Stimulated activated naive CD4-positive, alpha-beta T cell treated with Interleukin-2 at 50 U/mL for 16 hours (primary cell): ENCODE measurements at places on chromosomes 3 and 15.

DNA sequence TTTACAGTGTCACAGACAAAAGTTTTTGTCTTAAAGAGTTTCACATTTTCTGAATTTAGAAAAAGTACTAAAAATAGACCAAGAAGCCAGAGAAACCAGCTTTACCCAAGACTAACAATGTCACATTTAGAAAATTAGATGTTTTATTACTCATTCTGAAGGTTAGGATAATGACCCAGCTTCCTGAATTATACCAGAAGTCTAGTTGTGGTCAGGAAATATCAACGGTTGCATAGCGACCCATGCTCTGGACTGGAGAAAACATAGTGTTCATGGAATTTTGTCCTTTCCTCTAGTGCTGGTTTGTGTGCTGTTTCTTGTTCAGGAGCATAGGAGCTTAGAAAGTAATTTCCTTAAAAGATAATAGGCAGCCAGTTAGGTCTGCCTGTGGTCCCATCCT lies 59.0 kb downstream of the DPPA2 start:
- DNase-seq = no peak

DNA sequence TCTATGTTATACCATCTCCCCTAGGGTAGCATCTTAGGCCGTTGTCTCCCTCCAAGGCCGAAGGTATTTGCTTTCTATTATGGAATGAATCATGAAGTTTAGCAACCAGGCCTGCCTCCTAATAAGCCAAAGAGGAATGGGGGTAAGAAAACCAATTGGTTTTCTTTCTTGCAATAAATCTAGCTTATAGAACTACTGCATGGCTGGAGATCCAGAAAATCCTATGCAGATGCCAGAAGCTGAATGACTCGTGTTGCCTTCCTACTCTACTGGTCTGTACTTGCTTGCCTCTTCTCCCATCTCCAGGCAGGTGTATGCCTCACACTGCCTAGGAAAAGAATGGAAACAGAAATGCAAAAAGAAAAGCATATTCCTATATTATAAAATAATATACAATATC lies 31.1 kb upstream of the IL16 start:
- no peak for DNase-seq

- no peak for DNase-seq
Observed at GRCh38 chr15:33526532-33526931, 215.8 kb downstream of the RYR3 start.

DNA sequence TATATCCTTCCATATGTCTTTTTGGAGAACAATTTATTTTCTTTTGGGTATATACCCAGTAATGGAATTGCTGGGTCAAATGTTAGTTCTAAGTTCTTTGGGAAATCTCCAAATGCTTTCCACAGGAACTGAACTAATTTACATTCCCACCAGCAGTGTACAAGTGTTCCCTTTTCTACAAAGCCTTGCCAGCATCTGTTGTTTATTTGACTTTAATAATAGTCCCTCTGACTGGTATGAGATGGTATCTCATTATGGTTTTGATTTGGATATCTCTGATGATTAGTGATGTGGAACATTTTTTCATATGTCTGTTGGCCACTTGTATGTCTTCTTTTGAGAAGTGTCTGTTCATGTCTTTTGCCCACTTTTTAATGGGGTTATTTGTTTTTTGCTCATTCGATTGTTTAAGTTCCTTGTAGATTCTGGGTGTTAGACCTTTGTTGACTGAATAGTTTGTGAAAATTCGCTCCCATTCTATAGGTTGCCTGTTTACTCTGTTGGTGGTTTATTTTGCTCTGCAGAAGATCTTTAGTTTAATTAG lies 48.4 kb downstream of the TMEM45A start:
- no peak for DNase-seq

- DNase-seq = no peak
Observed at GRCh38 chr3:144583871-144584270, 612.2 kb downstream of the DIPK2A start.

DNA sequence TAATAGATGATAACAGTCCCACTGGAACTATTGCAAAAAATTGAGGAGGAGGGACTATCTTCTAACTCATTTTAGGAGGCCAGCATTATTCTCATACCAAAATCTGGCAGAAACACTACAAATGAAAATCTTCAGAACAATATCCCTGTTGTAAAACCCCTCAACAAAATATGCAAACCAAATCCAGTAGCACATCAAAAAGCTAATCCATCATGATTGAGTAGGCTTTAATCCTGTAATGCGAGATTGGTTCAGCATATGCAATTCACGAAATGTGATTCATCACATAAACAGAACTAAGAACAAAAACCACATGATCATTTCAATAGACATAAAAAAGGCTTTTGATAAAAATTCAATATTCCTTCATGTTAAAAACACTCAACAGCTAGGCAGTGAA lies 23.9 kb upstream of the PLSCR2 start:
- no peak for DNase-seq

GRCh38 chr15:39414201-39414600 lies 166.7 kb upstream of the THBS1 start:
- no peak for DNase-seq

GRCh38 chr3:128404276-128405068 lies 62.2 kb downstream of the DNAJB8 start:
- DNase-seq = no peak

DNA sequence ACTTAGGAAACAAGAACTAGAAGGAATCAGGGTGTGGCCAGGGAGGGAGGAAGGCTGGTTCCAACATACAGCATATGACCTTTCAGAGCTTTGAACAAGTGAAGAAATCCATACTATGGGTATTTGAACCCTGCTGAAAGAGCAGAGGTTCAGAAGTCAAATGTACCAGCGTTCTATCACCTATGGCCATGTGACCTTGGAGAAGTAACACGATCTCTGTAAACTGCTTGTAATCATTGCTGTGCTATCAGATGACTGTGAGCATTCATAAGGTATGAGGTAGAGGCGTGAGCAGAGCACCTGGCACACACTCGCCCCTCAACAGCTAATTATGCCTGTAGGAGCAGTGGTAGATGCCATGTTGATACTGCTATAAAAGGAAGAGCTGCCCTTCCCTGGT lies 55.2 kb downstream of the KLHL6 start:
- no peak for DNase-seq

DNA sequence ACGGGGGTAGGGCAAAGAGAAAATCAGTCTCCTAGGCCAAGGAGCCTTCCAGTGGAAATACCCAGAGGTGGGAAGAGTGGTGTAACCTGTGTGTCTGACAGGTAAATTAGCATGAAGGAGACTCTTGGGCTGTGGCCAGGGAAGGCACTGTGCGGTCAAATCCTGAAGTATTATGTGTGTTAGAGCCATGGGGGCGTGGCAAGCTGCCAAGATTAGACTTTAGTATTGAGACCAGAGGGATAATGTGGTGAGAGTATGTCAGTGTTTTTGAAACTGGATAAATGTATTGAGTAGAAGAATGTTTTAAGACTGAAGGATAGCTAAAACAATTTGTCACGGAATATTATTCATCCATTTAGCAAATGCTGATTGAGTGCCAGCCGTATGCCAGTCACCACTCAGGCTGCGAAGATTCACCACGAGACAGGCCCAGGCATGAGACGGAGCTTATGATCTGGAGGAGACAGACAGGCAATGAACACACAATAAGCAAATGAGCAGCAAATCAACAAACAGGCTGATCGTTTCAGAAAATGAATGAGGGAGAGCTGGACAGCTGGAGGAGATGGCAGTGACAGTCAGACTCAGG lies 445.9 kb downstream of the MCTP2 start:
- DNase-seq = no peak

- DNase-seq = no peak
Observed at GRCh38 chr3:18672561-18672960, 247.4 kb upstream of the SATB1 start.

GRCh38 chr15:49042165-49042564 lies 4.1 kb downstream of the SECISBP2L start:
- DNase-seq = no peak

DNA sequence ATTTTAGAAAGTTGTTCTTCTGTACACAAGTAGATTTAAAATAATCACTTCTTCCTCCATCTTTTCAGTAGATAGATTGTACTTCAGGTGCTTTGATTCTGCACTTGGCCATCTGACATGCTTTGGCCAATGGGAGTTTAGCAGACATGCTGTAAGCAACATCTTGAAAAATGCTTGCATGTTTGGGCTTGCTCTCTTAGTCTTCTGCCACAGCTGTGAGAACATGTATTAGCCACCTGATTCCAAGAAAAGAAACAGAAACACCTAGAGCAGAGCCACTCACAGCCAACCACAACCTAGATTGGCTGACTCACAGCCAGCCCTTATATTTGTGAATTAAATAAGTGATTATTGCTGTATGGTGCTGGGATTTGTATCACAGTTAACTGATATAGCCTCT lies 70.2 kb upstream of the GADL1 start:
- DNase-seq = no peak

DNA sequence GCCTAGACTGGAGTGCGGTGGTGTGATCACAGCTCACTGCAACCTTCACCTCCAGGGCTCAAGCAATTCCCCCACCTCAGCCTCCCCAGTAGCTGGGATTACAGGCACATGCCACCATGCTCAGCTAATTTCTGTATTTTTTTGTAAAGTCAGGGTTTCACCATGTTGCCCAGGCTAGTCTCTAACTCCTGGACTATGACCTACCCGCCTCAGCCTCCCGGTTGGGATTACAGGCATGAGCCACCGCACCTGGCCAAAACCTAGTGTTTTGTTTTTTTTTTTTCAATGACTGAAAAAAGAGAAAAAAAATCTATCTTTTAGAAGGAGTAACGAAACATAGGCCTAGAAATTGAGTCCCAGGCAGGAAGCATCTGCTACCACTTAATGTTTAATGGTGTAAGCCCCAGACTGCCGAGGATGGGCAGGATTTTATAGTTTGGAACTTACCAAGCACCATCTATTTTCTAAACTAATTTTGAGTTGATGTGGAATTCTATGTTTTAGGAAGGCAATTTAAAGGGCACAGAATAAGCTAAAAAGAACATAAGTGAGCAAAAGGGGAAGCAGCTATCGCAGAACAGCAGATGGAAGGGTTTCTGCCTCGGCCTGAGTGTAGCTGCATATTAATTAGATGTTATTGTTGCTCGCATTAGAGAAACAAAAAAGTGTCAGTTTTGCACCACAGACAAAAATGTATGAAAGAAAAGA lies 24.2 kb upstream of the CA12 start:
- no peak for DNase-seq

DNA sequence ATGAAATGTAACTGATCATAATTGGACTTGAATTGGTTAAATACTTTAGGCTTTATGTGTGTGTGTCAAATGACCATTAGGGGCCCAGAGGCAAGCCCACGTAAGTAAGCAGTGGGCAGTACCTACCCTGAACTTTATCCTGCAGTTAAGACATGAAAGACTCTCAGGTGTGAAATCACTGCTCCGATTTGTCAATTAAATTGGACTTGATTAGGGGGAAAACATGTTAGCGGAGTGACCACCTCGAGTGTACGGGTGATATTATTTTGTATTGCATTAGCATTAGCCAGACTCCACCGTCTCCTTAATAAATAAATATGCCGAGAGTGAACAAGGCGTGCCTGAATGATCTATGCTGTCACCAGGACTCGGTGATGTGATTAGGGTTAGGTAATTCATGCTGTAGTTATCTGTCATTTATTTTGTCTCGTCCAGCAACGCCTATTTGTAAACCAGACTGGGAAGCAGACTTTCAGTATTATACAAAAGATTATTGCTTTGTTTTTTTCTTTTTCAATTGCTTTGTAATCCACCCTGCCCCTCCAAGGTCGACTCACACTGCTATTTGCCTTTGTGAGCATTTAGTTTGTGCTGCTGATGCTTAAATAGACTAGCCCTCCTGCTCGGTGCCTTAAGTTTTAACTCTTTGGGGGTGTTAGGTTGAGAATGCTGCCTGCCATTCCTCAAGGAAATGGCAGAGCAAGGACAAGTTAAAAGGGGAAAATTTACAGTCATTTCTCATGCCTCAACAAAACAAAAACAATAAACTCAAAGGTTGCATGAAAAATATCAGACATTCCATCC lies 1.8 kb downstream of the RBMS3 start:
- DNase-seq = no peak

DNA sequence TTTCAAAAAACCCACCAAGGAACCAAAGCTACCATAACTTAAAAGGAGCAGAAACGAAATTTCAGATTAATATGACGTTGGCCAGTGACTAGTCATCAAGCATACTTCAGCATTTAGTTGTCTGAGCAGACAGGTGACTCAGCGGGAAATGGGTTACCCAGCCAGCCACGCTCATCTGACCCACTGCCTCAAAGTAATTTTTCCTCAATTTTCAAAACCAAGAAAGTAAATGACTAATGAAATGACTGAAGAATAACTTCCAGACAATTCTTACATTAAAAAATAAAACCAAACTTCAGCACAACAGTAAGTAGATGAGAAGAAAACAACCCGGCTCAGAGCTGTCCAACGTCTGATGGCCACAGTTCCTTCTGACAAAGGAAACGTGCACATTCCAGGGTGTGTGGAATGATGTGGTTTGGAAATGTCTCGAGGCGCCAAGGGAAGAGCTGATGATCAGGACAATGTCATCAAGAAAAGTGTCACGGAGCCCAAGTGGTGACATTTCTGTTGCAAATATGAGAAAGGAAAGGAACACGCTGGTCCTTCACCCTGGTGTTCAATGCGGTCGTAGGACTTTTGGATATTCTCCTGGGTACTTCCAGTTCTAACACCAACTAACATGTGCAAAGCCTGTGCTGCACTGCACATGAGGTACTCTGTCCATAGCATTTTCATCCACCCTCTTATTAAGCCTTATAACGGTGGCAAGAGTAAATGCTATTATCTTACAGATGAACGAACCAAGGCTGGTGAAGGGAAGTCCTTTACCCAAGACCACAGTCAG lies 79.1 kb downstream of the FOXP1 start:
- DNase-seq = peak; percentile 37

DNA sequence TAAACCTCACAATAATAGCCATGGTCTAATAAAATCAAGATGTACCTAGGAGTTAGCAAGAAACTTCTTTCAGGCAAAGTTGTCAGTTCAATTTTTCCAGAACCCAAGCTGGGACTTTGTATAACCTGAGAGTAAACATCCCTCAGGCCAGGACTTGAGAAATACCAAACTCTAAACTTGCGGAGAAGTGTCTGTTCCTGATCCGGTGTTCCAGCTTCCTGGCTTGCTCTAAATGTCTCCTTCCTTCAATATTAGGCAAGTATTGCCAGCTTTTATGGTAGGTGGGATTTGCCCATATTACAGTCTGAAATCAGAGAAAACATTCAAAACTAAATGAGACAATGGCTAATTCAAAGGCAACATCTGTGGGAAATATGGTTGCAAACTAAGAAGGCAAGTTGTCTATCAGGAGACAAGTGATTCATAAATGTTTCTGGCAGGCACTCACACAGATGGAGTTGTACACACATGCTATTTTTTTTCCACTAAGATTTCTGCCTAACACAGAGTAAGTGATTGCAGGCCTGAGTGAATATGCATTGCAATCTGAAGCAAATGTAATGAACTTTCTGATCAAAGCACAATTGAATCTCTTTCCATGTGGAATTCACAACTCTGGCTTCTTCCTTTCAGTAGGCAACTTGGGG lies 88.3 kb upstream of the COL8A1 start:
- DNase-seq = no peak
